Peyer's patch (tissue), 4 donors: ENCODE measurements at places on chromosomes 1 and 21. TPM values are rescaled to one million over a fixed set of nuclear protein-coding genes. Genes with fewer than 3 reads are reported as not detected.
A peak's percentile ranks its signal among the peaks of the same experiment; 100 is the strongest.

The FNBP1L gene
- total RNA-seq: 63.0 TPM

The SYCP1 gene
- not detected for total RNA-seq

The ELAPOR1 gene
- 108 TPM for total RNA-seq

The NUP210L gene
- total RNA-seq: not detected

The LAD1 gene
- 204 TPM for total RNA-seq

The SELE gene
- 0.57 TPM for total RNA-seq

DNA sequence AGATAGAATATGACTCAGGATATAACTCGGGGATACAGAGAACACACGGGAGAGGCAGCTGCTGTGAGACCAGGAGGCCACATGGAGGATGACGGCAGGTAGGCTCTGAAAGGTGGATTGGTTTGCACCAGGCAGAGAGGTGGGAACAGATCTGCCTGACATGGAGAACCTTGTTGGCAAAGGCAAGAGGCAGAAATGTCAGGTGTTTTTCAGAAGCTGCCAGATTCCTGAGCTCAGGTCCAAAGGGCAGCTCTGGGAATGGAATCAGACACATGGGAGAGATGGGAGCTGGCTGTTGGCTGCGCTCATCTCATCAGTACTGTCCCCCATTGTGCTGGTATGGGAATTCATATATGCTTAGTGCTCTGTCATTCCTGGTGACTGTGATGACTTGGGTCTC, 19.2 kb downstream of the SYT6 start:
- DNase-seq: no peak
- no peaks in the 10 kb centered on the region for H3K36me3 ChIP-seq
- no peak overlapping the region for H3K27ac ChIP-seq
- H3K4me1 ChIP-seq: no peaks in the 10 kb centered on the region

DNA sequence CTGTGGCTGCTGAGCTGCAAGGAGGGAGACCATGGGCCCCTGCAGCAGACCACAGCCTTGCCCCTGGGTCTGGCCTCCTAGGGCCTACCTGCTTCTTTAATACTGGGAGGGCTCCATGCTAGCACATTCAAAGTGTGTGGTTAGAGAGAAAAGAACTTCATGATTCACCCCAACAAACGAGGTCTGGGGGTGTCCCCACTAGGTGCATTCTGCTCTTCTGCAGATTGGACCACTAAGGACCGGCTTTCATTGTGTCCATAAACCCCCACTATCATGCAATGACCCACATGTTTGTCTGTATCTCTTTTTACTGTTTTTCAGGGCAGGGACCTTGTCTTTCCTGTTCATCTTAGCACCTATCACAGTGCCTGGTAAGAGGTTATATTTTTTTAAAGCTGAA, 185.4 kb downstream of the OMA1 start:
- H3K36me3 ChIP-seq: no peaks in the 10 kb centered on the region
- no peak overlapping the region for H3K27ac ChIP-seq
- H3K4me1 ChIP-seq: no peaks in the 10 kb centered on the region
- DNase-seq: no peak
- no peak overlapping the region for H3K4me3 ChIP-seq

GRCh38 chr1:116490588-116490987, 80.2 kb downstream of the CD58 start:
- H3K4me1 ChIP-seq: no peaks in the 10 kb centered on the region
- H3K36me3 ChIP-seq: no peaks in the 10 kb centered on the region
- no peak overlapping the region for H3K27ac ChIP-seq
- no peaks in the 10 kb centered on the region for H3K27me3 ChIP-seq
- H3K4me3 ChIP-seq: no peak overlapping the region

DNA sequence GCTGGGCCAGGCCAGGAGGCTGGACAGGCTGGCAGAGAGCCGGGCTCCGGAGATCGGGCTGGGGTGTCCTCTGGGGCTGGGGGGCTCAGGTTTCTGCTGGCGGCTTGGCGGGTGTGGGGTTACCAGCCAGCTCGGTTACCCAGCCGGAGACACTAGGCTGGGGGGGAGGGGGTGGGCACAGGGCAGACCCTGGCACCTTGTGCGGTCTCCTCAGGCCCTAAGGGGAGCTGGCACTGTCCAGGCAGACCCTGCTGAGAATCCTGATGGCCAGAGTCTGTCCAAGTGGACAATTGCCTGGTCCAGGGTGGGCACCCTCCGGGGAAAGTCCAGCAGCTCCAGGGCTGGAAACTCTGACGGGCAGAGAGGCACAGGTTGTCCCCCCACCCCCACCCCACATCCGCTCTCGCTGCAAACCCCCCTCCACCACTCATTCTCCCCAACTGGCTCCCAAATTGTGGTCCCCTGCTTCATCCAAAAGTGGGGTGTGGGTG, 6.7 kb downstream of the ZBTB7B start:
- peak overlapping the region; percentile 94 for H3K27ac ChIP-seq
- H3K27me3 ChIP-seq: no peaks in the 10 kb centered on the region
- H3K4me1 ChIP-seq: peaks cover 56% of the 10 kb centered on the region
- peak overlapping the region; percentile 55 for H3K4me3 ChIP-seq
- H3K36me3 ChIP-seq: peaks cover 13% of the 10 kb centered on the region
- no peak for DNase-seq

- H3K27ac ChIP-seq: no peak overlapping the region
- H3K27me3 ChIP-seq: no peaks in the 10 kb centered on the region
- H3K4me3 ChIP-seq: no peak overlapping the region
- no peak for DNase-seq
- H3K36me3 ChIP-seq: no peaks in the 10 kb centered on the region
Observed at GRCh38 chr1:151862604-151863003, 9.1 kb upstream of the THEM5 start.

- H3K36me3 ChIP-seq: no peaks in the 10 kb centered on the region
- peaks cover 6% of the 10 kb centered on the region for H3K4me1 ChIP-seq
- no peaks in the 10 kb centered on the region for H3K27me3 ChIP-seq
- H3K4me3 ChIP-seq: no peak overlapping the region
- DNase-seq: no peak
Observed at GRCh38 chr1:21510885-21511578, 1.8 kb downstream of the ALPL start.

GRCh38 chr1:49026230-49026811, 249.6 kb upstream of the BEND5 start:
- DNase-seq: no peak
- H3K36me3 ChIP-seq: no peaks in the 10 kb centered on the region
- no peaks in the 10 kb centered on the region for H3K27me3 ChIP-seq
- H3K4me3 ChIP-seq: no peak overlapping the region
- no peak overlapping the region for H3K27ac ChIP-seq
- no peaks in the 10 kb centered on the region for H3K4me1 ChIP-seq

GRCh38 chr1:68173283-68173935, 58.9 kb downstream of the WLS start:
- no peak for DNase-seq
- peak overlapping the region; percentile 20 for H3K4me3 ChIP-seq
- H3K27ac ChIP-seq: peak overlapping the region; percentile 61
- H3K27me3 ChIP-seq: no peaks in the 10 kb centered on the region

DNA sequence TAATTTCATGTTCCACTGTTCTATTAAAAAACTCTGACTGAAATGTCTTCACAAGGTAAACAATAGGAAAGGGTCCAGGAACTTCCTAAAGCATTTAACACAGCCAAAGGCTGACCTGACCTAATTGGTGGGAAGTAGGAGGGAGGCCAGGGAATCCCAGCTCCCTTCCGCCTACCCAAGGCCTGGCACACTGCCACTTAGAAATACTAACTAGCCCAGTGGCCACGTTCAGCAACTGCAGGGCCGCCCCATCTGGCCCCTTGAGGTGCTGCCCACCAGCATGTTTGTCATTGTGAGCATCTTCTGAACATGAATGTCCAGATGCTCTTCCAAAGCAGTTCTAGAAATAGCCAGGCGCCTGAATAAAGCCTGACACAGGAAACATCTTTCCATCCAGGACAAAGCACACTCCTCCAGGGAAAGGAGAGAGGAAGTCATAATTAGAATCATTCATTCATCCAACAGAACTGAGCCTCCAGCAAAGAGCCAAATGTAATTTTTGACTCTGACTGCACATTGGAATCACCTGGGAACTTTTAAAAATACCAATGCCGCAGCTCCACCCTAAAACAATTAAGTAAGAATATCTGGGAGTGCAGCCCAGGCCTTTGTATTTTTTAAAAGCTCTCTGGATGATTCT, 44.6 kb upstream of the BCL9 start:
- no peak overlapping the region for H3K4me3 ChIP-seq
- H3K36me3 ChIP-seq: no peaks in the 10 kb centered on the region
- no peak for DNase-seq
- H3K4me1 ChIP-seq: no peaks in the 10 kb centered on the region
- no peaks in the 10 kb centered on the region for H3K27me3 ChIP-seq
- no peak overlapping the region for H3K27ac ChIP-seq

- no peaks in the 10 kb centered on the region for H3K27me3 ChIP-seq
- DNase-seq: no peak
- peak overlapping the region; percentile 32 for H3K27ac ChIP-seq
- H3K4me3 ChIP-seq: no peak overlapping the region
Observed at GRCh38 chr1:61120246-61120840, 38.0 kb downstream of the NFIA start.

DNA sequence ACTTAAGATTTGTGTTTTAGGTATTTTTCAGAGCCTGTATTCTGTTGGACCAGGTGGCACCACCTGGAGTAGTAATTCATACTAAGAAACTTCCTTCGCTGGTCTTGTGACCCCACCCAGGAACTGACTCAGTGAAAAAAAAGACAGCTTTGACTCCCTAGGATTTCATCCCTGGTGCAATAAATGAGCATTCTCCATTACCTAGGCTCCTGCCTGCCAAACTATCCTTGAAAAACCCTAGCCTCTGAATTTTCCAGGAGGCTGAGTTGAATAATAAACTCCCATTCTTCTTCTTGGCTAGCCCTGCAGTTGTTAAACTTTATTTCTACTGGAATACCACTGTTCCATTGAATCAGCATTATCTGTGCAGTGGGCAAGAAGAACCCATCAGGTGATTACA, 10.6 kb upstream of the RGS18 start:
- no peak overlapping the region for H3K27ac ChIP-seq
- H3K4me1 ChIP-seq: no peaks in the 10 kb centered on the region
- no peak for DNase-seq
- H3K27me3 ChIP-seq: no peaks in the 10 kb centered on the region
- H3K4me3 ChIP-seq: no peak overlapping the region

- H3K27me3 ChIP-seq: no peaks in the 10 kb centered on the region
- H3K36me3 ChIP-seq: no peaks in the 10 kb centered on the region
- no peak overlapping the region for H3K4me3 ChIP-seq
Observed at GRCh38 chr1:205492774-205493173, 11.7 kb upstream of the CDK18 start.

GRCh38 chr1:84145068-84145467, 997 bp downstream of the PRKACB start:
- H3K36me3 ChIP-seq: no peaks in the 10 kb centered on the region
- peak overlapping the region; percentile 16 for H3K4me3 ChIP-seq
- no peak for DNase-seq
- H3K27ac ChIP-seq: peak overlapping the region; percentile 70
- H3K4me1 ChIP-seq: no peaks in the 10 kb centered on the region

DNA sequence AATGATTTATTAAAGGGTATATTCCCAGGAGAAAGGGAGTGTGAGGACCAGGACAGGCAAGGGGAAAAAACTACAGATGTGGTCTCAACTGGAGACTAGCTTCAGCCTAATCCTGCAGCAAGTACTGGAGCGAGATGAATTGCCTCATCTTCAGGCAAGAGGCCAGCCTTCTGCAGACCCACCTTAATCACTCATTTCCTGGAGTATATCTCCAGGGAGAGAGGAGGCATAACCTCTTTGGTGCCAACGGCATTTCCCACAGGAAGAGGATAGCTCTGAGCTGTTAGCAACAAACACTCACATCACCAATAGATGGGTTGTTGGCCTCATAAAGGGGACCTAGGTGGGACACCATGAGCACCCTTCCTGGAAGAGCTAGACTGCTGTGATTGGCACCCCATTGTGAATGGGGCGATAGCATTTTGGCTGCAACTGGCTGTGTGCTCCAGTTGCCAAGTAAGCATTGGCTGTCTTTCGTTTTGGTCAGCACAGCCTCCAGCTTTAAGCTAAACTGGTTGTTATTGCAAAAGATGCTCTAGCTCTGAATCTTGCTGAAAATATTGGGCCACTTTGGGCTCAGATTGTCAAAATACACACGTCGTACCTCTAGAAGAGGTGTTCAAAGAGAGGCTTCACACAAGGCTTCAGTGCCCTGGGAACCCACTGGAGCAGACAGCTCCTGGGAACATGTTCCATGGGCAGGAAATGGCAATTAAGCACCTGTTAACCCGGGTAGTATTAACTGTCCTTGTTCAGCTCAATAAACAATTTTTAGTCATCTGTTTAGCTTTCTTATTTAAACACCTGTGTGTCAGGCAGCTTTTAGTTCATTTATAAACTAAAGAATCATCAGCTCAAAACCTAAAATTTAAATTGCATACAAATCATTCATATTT, 314.8 kb upstream of the C1orf87 start:
- no peak overlapping the region for H3K27ac ChIP-seq

DNA sequence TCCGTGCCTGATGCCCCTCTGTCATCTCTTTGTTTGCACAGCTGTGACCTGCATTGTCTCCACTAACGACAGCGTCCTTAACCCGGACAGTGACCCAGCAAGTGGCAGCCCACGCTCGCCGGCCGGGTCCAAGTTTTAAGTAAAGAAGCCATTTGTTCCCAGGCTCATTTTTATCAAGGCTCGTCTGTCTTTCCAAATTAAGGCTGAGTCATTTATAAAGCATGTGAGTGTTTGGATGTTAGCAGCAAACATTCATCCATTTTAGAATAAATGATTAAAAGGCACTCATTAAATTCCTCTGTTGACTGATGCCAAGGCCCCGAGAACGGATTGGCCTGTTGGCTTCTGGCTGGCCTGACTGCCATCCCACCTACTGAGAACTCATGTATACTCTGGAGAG, 514.5 kb downstream of the NPHP4 start:
- no peaks in the 10 kb centered on the region for H3K4me1 ChIP-seq
- no peaks in the 10 kb centered on the region for H3K27me3 ChIP-seq
- no peak overlapping the region for H3K27ac ChIP-seq
- H3K4me3 ChIP-seq: no peak overlapping the region
- no peaks in the 10 kb centered on the region for H3K36me3 ChIP-seq

DNA sequence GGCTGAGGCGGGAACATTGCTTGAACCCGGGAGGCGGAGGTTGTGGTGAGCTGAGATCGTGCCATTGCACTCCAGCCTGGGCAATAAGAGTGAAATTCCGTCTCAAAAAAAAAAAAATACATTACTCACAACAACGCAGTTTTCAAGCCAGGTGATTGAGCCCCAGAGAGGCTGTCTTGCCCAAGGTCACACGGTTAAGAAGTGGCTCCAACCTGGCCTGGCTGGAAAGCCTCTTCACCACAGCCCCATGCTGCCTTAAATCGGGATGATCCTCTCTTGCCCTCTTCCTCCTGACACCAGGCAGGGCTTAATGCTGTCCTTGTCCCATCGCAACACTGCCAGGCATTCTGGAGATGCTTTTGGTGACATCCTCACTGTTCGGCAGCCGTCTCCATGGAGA, 21.6 kb downstream of the DRAXIN start:
- no peak for DNase-seq
- H3K4me1 ChIP-seq: no peaks in the 10 kb centered on the region
- no peak overlapping the region for H3K27ac ChIP-seq
- no peaks in the 10 kb centered on the region for H3K27me3 ChIP-seq
